Stimulated activated CD4-positive, alpha-beta T cell treated with anti-CD3 and anti-CD28 coated beads, TNF-alpha, amount 100 ng/mL, for 1 hour (primary cell): ENCODE measurements at places on chromosomes 4 and X.

GRCh38 chr4:96260064-96260682 is 420.3 kb downstream of the PDHA2 start:
- DNase-seq: no peak

DNA sequence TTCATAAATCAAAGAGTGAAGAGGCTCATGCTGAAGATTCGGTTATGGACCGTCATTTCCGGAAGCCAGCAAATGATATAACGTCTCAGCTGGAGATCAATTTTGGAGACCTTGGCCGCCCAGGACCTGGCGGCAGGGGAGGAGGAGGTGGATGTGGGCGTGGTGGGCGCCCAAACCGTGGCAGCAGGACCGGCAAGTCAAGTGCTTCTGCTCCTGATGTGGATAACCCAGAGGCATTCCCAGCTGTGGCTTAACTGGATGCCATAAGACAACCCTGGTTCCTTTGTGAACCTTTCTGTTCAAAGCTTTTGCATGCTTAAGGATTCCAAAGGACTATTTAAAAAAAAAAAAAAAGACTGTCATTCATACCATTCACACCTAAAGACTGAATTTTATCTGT is 44.0 kb upstream of the EFNB1 start:
- DNase-seq: no peak

DNA sequence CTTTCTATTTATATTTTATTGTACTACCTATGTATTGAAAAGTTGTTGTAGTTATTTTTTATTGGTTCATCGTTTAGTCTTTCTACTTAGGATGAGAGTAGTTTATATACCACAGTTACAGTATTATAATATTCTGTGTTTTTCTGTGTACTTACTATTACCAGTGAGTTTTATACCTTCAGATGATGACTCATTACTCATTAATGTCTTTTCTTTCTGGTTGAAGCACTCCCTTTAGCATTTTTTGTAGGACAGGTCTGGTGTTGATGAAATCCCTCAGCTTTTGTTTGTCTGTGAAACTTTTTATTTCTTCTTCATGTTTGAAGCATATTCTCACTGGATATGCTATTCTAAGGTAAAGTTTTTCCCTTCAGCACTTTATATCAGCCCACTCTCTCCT is 7.7 kb downstream of the LUZP4 start:
- DNase-seq: no peak

DNA sequence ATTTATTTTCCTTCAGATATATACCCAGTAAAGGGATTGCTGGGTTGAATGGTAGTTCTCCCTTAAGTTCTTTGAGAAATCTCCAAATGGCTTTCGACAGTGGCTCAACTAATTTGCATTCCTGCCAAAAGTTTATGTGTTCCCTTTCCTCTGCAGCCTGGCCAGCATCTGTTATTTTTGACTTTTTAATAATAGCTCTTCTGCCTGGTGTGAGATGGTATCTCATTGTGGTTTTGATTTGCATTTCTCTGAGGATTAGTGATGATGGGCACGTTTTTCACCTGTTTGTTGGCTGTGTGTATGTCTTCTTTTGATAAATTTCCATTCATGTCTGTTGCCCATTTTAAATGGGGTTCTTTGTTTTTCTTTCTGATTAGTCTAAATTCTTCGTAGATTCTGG is 375.2 kb downstream of the UBE2NL start:
- DNase-seq: no peak

GRCh38 chr4:187128976-187129375 is 405.3 kb upstream of the FAT1 start:
- no peak for DNase-seq

- no peak for DNase-seq
Measured at GRCh38 chr4:83285055-83285407, 433 bp upstream of the COQ2 start.
